ENCODE measurements at places on chromosomes 12 and 14. TPM values are rescaled to one million over a fixed set of nuclear protein-coding genes. Genes with fewer than 3 reads are reported as not detected.

GRCh38 chr12:9851927-9852326 lies 17.2 kb downstream of the CLEC2B start:
- no peak for DNase-seq

DNA sequence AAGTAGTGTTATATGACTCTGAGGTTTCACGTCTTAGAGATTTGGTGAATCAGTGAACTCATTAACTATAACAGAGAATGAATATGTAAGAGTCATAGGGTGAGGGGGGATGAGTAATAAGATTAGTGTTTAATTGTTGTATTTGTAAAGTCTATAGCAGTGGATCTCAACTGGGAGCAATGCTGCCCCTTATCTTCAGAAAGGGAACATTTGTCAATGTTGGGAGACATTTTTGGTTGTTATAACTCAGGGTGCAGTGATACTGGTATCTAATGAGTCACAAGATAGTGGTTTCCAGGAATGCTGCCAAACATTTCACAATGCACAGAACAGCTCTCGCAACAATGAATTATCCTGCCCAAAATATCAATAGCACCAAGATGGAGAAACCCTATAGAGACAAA lies 1193.7 kb downstream of the GALC start:
- no peak for DNase-seq

DNA sequence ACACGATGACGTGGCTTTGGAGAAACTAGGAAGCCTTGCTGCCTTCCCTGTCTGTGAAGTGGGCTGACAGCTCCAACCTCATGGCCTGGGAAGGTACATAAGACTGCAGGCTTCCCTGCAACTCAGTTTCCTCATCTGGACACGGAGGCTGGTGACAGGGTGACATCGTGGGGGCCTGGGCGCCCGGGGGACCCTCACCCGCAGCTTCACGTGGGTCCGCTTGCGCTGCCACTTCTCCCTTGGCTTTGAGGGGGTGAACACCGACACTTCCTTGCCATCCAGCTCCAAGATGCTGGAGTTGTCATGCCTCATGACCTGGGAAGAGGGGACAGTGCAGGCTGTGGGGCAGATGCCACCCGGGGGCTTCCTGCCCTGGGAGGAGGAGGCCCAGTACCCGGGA lies 7.6 kb downstream of the ARL6IP4 start:
- DNase-seq = no peak

GRCh38 chr14:103056322-103057027 lies 874 bp downstream of the CDC42BPB start:
- DNase-seq = peak; percentile 82

DNA sequence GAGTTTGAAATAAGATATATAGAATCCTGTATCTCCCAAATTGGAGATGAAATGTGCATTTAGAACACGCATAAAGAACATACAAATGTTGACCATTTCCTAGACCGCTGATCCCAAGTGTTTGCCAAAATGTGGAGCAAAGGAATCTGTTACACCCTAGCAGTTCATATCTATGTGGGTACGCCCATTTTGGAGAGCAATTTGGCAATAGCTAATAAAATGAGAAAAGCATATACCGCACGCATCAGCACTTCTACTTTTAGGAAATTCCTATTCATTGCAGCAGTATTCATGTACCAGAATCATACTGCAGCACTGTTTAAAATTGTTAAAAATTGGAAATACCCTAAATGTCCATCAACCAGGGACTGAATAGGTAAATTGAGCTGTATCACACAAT lies 937.8 kb downstream of the BCL11B start:
- no peak for DNase-seq

GRCh38 chr12:115934046-115934445 lies 343.4 kb downstream of the MED13L start:
- no peak for DNase-seq

- no peak for DNase-seq
Observed at GRCh38 chr14:63685401-63685800, 42.5 kb downstream of the SGPP1 start.

GRCh38 chr12:56391721-56392120 lies 29.1 kb upstream of the APOF start:
- DNase-seq = no peak

DNA sequence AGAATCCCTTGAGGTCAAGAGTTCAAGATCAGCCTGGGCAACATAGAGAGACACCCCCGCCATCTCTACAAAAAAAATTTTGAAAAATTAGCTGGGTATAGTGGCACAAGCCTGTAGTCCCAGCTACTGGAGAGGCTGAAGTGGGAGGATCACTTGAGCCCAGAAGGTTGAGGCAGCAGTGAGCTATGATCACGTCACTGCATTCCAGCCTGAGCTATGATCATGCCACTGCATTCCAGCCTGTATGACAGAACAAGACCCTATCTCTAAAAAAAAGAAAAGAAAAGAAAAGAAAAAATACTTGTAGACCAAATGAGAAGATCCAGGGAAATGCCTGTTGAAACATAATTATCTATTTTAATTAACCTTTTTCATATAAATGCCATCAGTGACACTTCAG lies 93.8 kb upstream of the MDM1 start:
- no peak for DNase-seq

GRCh38 chr14:50021261-50022031 lies 94.9 kb downstream of the VCPKMT start:
- no peak for DNase-seq

DNA sequence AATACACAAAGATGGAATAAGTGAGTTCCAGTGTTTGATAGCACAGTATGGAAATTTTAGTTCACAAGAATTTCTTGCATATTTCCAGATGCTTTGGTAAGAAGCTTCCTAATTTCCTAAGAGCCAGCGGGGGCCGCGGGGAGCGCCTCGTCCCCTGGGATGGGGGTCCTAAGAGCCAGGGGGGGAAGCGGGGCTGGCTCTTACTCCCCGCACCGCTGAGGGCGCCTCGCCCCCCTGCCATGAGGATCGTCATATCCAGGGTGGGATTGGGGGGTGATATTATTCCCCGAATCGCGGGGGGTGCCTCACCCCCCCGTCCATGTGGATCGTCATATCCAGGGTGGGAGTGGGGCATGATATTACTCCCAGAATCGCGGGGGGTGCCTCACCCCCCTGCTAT lies 100.5 kb upstream of the GNG2 start:
- no peak for DNase-seq

GRCh38 chr12:64103825-64104740 lies 118.0 kb downstream of the KICS2 start:
- no peak for DNase-seq

GRCh38 chr12:3191450-3191849 lies 114.3 kb downstream of the TSPAN9 start:
- DNase-seq = no peak

DNA sequence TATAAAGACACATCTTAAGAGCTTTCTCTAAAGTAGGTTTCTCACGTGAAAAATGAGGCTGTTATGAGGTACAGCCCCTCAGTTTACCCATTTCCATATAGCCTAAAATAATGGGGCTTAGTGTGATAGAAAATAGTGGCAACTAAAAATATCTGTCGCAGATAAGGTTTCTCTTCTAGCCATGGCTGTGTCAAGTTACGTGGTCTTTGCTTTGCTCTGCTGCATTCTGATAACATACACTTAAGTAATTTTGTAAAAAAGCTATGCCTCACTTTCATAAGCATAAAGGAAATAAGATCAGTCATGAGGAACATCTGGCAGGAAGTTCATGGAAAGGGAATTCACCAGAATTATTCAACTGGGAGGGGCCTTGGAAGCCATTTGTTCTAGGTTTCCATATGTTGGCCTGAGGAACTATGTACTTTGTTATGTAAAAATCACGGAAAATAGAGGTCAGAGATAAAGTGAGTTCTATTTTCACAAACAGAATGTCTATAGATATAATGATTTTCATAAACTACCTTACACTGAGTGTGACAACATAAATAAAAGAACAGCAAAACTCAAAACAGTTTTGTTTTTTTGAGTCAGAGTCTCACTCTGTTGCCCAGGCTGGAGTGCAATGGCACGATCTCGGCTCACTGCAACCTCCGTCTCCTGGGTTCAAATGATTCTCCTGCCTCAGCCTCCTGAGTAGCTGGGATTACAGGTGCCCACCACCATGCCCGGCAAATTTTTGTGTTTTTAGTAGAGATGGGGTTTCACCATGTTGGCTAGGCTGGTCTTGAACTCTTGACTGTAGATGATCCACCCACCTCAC lies 195.6 kb upstream of the KRR1 start:
- DNase-seq = no peak

- DNase-seq = no peak
Observed at GRCh38 chr12:100026241-100026640, 41.5 kb upstream of the ANKS1B start.

- DNase-seq = no peak
Observed at GRCh38 chr14:54743382-54743781, 159.2 kb downstream of the GCH1 start.

GRCh38 chr14:85546390-85546789 lies 16.4 kb downstream of the FLRT2 start:
- DNase-seq = no peak

DNA sequence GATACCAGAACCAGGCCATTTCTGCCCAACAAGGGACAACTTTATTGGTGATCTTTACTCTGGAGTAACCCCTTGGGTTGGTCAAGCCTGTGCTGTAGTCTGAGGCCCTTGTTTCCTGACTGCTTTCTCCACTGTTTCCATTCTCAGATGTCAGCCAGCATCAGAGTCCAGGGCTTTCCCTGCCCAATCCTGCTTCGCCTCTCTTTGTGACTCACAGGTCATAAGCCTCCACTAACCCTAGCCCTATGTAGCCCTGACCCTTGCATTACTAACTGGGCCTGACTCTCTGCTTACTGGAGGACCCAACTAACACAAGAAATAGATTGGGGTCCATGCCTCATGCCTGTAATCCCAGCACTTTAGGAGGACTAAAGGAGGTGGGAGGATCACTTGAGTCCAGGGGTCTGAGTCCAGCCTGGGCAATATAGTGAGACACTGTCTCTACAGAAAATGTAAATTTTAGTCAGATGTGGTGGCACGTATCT lies 8.6 kb upstream of the SNRNP35 start:
- no peak for DNase-seq

- no peak for DNase-seq
Observed at GRCh38 chr12:72471806-72472205, 199.6 kb downstream of the TRHDE start.

- no peak for DNase-seq
Observed at GRCh38 chr14:31206536-31207286, 882 bp downstream of the HECTD1 start.

DNA sequence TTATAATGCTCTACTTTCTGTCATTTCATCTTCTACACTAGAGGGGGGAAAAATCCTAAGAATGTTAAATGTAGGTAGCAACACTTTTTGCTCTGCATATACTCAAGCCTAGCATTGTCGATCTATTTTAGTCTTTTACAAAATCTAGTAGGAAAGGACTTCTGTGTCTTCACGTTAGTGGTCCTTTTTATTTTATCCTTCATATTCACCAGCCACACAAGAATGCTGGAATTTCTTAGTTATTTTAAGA lies 253.0 kb upstream of the FLRT2 start:
- DNase-seq = no peak

GRCh38 chr14:58227096-58227819 lies 17.4 kb upstream of the PSMA3 start:
- no peak for DNase-seq

DNA sequence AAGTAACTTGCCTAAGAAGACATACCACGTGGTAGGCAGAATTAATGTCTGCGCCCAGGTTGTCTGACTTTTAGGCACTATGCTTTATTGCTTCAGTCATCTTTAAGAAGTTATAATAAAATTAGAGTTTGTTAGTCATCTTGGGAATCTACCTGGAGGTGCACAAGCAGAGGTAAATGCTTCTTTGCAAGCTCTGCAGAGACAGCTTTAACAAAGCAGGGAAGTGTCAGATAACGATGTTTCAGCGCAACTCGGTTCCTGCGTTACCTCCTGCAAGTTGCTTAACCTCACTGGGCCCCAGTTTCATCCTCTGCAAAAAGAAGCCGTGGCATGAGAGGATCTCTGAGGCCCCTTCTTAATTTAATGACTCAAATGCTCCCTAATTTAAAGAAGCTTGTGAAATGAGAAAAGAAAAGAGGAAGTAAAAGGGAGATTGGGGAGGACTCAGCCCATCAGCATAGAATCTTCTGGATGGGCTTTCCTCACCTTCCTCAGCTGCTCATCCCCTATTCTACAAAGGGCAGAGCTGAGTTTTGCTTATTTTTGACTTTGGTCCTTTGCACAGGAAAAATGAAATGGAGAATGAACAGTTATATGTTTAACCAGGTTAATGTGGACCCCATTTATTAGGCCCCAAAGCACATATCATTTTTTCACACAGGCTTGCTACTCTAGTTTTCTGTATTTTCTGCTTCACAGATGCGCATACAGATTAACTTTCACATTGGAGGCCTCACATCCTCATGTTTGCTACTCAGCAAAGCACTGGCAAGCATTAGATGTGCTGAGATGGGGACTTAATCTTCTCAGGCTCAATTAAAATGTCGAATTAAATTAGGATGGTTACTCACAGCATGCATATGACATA lies 5.1 kb downstream of the ARHGDIB start:
- no peak for DNase-seq

- no peak for DNase-seq
Observed at GRCh38 chr12:106673141-106673540, 90.3 kb downstream of the RFX4 start.

GRCh38 chr12:120719496-120720233 lies 6.0 kb upstream of the ACADS start:
- no peak for DNase-seq

DNA sequence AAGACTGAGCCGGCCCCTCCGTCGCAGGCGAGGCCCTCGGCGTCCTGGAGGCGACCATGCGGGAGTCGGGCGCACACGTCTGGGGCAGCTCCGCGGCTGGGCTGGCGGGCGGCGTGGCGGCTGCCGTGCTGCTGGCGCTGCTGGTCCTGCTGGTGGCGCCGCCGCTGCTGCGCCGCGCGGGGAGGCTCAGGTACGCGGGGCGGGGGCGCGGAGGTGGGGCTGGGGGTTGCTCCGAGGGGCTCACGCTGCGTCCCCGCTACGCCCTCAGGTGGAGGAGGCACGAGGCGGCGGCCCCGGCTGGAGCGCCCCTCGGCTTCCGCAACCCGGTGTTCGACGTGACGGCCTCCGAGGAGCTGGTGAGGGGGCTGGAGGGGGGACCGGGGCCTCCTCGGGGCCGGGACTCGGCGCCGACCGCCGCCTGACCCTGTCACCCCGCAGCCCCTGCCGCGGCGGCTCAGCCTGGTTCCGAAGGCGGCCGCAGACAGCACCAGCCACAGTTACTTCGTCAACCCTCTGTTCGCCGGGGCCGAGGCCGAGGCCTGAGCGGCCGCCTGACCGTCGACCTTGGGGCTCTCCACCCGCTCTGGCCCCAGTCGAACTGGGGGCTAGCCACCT lies 7.8 kb downstream of the AMN start:
- no peak for DNase-seq

GRCh38 chr14:22974530-22975313 lies 7.6 kb downstream of the AJUBA start:
- DNase-seq = peak; percentile 57

The CLEC12A gene
- 0.66 TPM for polyA plus RNA-seq

The TNFAIP2 gene
- 138 TPM for polyA plus RNA-seq

The ITPR2 gene
- 4.9 TPM for polyA plus RNA-seq

The GPX2 gene
- not detected for polyA plus RNA-seq

The TAS2R42 gene
- not detected for polyA plus RNA-seq

The ABCD2 gene
- polyA plus RNA-seq = 2.0 TPM

The MDGA2 gene
- polyA plus RNA-seq = not detected
